Naive B cell (primary cell): ENCODE measurements at places on chromosomes 5 and 9.
A peak's percentile ranks its signal among the peaks of the same experiment; 100 is the strongest.

DNA sequence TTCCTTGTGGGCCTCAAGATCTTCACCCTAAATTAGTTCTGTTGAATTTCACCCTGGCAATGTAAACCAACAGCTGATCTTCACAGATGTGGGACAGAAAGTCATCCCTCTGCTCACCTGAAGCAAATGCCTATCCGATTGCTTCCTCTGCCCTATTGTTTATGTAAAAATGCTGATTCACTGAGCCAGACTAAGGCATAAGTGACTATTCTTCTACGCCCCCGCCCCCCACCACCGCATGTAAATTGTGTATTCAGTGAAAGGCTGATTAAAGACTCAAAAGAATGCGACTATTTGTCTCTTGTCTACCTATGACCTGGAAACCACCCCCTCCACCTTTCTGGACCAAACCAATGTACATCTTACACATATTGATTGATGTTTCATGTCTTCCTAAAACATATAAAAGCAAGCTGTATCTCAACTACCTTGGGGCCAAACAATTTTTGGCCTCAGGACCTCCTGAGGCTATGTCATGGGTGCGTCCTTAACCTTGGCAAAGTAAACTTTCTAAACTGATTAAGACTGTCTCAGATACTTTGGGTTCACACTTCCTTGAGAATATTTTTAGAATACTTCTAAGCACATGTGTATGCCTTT is 129.7 kb upstream of the BOD1 start:
- no peak for DNase-seq

DNA sequence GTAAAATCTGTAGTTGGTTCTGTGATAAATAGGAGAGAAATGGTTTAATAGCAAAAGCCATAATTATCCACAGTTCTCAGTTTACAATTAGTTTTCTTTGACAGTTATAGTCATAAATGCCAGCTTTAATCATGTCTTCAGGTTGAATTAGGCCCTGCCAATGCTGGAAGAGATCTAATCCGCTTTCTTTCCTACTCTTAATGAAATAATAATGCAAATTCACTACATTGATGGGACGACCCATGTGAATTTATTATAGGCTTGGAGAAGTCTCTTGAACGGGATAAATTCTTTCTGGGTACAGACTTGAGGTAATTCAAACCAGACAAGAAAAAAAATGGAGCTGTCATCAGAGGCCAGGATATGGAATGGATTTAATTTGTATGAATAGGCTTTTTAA is 950.4 kb downstream of the EFNA5 start:
- no peak for DNase-seq

DNA sequence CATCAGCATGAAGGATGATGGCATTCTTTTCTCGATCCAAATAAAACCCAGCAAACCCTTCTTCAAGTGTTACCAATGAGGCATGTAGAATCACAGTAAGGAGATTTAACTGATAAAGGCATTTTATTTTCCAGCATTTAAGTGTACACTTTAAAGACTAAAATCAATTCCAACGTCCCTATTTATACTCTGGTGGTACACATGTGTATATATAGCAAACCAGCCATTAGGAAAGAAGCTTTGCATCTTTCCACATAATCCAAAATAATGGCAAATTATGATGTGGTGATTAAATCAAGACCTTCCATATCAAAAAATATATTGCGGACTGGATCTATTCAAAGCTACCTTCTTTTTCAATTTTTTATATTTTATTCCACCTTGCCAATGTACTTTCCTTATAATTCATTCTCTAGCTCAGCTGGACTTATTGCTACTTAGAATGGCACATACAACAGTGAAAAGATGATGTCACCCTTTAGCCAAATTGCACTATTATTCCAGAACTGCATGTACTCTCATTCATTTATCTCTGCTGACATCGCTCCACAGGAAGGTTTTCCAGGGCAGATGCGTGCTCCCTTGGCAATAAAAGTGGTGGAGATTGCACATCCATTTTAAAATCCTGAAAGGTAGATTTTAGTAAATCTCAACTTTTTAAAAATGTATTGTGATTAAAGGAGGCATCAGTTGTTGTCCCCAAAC is 63.3 kb upstream of the SLC30A5 start:
- no peak for DNase-seq

DNA sequence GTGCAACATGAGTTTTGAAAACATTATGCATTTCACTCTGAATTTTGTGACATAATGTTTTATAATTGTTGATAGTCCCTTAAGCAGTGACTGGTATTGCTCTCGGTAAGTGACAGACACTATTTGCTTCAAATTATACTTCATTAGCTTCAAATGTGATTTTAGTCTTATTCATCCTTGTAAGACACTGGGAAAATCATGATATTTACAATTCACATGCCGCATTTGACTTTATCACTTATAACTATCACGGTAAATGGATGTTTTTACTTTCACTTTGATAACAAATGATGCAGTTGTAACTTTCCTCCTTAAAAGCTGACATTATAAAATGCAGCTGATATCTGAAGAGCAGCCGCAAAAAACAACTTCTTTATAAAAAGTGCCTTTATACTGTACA is 44.1 kb upstream of the ITGA2 start:
- no peak for DNase-seq

DNA sequence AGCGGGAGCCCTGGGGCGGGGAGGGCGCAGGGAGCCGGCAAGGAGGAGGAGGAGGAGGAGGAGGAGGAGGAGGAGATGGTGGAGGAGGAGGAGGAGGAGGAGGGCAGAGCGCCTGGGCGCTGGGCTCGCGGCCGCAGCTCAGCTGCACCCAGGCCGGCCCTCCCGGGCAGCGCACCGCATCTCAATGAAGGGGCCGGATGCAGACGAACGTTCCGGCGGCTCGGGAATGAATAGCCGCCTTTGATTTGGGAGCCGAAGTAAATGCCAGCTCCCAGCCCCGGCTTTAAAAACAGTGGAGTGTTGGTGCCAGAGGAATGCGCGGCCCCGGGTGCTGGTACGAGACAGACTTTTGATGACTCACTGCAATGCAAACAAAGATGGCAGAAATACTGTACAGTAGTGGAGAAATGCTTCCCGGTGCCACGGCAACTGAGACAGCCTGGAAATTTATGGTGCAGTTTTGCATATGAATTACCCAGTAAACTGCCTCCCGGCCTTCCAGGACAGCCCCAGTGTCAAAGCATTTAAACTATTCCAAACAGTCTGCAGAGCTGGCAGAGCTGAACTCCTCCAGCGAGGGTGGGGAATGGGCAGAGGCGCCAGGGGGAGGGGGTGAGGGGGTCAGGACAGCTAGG is 43.1 kb downstream of the NACC2 start:
- DNase-seq = no peak

- no peak for DNase-seq
Measured at GRCh38 chr5:1788828-1789227, 10.8 kb downstream of the MRPL36 start.

- no peak for DNase-seq
Measured at GRCh38 chr5:105504-106070, 13.6 kb downstream of the PLEKHG4B start.

DNA sequence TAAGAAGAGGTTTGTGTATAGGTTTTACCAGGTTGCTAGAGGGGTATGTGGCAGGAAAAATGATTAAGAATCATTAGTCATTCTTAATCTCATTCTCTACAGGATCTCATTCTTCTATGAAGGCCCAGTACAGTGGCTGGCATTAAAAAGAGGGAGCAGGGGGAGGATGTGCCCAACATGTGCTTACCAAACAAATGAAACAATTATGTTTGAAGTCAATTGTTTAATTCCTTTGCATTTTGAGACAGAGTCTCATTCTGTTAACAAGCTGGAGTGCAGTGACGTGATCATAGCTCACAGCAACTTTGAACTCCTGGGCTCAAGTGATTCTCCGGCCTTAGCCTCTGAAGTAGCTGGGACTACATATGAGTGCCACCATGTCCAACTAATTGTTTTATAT is 23.0 kb downstream of the FNIP1 start:
- DNase-seq = no peak

- DNase-seq = no peak
Measured at GRCh38 chr5:92337772-92338234, 954.7 kb upstream of the ARRDC3 start.

- no peak for DNase-seq
Measured at GRCh38 chr9:110160123-110160522, 47.8 kb downstream of the C9orf152 start.

- DNase-seq = no peak
Measured at GRCh38 chr9:36640771-36641381, 68.2 kb downstream of the MELK start.

DNA sequence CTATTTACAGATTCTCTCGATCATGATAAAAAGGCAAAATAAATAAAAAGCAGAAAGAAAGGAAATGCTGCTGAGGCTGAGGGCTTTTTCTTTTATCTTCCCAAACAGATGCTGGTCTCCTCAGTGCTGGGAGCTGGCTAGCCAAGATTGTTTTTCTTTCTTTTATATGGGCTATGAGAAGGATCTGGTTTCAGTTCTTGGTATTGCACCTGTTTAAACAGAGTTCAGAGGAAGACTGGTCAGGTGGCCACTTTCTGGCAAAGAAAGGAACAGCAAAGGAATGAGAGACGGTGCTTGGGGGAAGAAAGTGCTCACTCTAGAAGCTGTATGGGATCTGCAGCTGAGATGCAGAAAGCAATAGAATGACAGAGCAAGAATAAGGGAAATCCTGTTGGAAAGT is 88.9 kb downstream of the SLF1 start:
- DNase-seq = no peak

- DNase-seq = no peak
Measured at GRCh38 chr5:21791304-21791703, 1061.8 kb downstream of the CDH12 start.

DNA sequence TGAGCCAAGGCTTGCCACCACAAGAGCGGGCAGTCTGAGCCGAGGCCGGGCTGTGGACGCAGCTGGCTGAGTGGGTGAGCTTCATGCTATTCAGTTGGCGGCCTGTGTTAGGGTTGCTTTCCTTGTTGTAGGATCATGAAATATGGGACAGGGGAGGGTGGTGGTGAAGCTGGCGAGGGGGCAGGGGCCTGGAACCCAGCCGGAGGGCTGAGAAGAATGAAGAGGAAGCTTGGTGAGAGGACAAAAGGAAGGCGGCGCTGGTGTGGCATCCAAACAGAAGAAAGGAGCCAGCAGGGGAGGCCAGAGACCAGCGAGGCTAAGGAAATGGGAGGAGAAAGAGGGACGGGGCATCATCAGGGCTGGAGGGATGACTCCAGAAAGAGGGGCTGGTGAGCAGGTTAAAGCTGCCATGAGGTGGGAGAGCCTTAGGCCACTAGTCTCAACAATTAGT is 18.3 kb downstream of the RALGPS1 start:
- no peak for DNase-seq

GRCh38 chr9:77457916-77458592 is 190.1 kb downstream of the GNA14 start:
- peak; percentile 43 for DNase-seq

GRCh38 chr9:70422371-70423043 is 8.1 kb upstream of the KLF9 start:
- DNase-seq = no peak

- peak; percentile 3 for DNase-seq
Measured at GRCh38 chr9:1878811-1879210, 136.3 kb upstream of the SMARCA2 start.

DNA sequence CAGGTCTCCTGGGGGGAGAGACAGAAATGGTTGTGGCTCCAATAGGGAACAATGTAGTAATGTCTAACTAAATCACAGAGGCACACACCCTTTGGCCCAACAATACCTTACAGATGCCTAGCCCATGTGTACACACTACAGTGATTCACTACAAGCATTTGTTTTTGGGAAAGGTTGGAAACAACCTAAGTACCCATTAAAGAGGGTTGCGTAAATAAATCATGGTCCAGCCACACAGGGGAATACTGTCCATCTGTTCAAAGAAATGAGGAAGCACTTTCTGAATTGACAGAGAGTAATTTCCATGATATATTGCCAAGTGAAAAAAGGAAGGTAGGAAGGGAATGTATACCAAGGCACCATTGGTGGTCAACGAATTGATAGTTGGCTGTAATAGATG is 22.0 kb upstream of the GTF3C5 start:
- no peak for DNase-seq

GRCh38 chr5:51544031-51544785 is 161.0 kb downstream of the ISL1 start:
- no peak for DNase-seq

GRCh38 chr5:142597546-142598337 is 88.1 kb downstream of the FGF1 start:
- no peak for DNase-seq

- DNase-seq = no peak
Measured at GRCh38 chr9:136251264-136252115, 5.9 kb upstream of the QSOX2 start.

GRCh38 chr9:124312290-124313265 is 54.8 kb downstream of the NEK6 start:
- DNase-seq = no peak

- no peak for DNase-seq
Measured at GRCh38 chr9:32423371-32423770, 38.9 kb downstream of the ACO1 start.

DNA sequence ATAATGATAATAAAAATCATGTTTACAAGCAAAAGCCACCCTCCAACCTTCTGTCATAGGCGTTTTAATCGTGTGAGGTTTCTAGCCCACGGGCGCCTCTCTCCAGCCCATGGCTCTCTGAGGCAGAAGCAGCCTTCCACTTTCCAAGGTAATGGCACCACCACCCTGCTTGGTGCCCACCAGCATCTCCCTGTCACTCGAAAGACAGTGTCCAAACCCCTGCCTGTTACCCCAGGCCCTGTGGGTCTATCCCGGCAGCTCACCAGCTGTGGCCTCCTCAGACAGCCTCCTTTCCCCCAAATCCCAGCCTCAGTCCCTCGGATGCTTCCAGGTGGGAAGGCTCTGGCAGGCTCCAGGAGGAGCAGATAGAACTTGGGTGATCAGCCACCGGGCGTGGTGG is 123.8 kb upstream of the LPCAT1 start:
- no peak for DNase-seq

GRCh38 chr5:88393042-88393441 is 124.4 kb upstream of the TMEM161B start:
- no peak for DNase-seq

DNA sequence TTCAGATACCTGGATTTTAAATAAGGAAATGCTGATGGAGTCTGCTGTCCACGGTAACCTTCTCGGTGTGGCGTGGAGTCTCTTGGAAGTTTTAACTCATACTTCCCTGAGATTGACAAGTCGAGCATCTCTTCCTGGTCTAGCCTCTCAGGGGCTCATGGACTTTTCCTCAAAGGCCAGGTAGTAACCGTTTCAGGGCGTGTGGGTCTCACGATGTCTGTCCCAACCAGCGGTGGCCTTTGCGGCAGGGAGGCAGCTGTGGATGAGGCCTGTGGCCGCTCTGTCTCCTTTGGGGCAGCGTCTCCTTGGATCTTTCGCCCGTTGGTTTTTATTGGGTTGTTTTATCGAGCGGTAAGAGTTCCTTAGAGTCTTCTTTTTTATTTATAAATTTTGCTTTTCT is 32.8 kb downstream of the CEP72 start:
- no peak for DNase-seq

DNA sequence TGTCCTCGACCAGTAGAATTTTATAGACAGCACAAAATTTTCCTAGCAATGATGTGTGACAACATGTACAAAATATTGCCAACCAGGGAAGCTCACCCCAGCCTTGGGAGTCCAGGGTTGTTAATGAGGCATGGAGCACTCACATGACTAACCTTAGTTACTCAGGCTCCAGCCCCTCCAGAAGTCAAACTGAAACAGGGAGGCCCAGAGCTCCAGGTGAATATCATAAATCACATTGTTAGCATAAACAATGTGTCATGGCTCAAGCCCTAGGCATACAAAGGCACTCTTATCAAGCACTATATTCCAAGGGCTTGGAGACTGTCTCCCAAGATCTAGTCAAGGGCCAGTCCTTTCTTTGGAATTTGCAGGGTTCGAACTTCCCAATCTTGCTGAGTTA is 44.4 kb downstream of the TNFAIP8 start:
- no peak for DNase-seq

- DNase-seq = no peak
Measured at GRCh38 chr5:30104872-30105596, 1088.5 kb upstream of the CDH6 start.
